Urinary bladder (tissue), 4 donors: ENCODE measurements at places on chromosomes 6 and 20. TPM values are rescaled to one million over a fixed set of nuclear protein-coding genes. Genes with fewer than 3 reads are reported as not detected.

The PKHD1 gene
- total RNA-seq = 3.6 TPM

The ADGRB3 gene
- 29.4 TPM for total RNA-seq

The STMN3 gene
- total RNA-seq = 17.7 TPM

The IP6K3 gene
- total RNA-seq = 0.95 TPM

The SRMS gene
- 0.48 TPM for total RNA-seq

The GHRH gene
- not detected for total RNA-seq

DNA sequence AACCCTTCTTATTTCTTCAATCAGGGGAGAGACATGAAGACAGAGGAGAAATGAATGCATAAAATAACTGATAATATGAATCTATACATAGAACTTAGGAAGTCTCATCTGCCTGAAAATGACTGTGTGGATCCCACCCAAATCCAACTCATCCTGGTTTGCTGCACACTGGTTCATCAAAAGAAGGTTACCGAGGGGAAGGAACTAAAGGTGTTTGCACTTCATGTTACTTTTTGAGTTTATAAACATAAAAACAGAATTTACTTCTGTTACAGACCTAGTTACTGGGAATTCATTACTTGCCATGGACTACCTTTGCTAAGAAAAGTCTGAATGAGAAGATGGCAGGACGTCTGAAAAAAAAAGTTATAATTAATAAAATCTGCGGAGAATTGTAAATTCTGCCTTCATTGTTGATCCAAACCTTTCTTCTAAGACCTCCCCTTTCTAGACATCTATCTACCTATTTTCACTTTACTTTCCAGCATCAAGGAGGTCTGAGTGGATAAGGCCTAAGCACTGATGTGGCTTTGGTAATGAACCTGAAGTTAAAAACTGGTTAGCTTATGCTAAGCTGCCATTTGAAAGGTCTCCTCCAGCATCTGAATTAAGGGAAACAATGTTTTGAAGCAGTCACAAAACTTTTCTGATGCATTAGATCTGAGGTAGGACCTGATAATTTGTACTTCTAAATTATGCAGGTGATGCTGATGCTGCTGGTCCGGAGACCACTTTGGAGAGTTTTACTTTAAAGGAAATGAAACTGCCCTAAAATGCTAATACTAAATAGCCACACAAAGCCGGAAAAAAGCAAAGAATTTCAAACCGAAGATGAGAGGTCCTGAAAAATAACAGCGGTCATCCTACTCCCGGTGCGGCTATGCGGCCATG lies 84.0 kb downstream of the HFE start:
- no peak for DNase-seq
